ENCODE measurements at places on chromosomes 11 and 22. TPM values are rescaled to one million over a fixed set of nuclear protein-coding genes. Genes with fewer than 3 reads are reported as not detected.
A peak's percentile ranks its signal among the peaks of the same experiment; 100 is the strongest.

DNA sequence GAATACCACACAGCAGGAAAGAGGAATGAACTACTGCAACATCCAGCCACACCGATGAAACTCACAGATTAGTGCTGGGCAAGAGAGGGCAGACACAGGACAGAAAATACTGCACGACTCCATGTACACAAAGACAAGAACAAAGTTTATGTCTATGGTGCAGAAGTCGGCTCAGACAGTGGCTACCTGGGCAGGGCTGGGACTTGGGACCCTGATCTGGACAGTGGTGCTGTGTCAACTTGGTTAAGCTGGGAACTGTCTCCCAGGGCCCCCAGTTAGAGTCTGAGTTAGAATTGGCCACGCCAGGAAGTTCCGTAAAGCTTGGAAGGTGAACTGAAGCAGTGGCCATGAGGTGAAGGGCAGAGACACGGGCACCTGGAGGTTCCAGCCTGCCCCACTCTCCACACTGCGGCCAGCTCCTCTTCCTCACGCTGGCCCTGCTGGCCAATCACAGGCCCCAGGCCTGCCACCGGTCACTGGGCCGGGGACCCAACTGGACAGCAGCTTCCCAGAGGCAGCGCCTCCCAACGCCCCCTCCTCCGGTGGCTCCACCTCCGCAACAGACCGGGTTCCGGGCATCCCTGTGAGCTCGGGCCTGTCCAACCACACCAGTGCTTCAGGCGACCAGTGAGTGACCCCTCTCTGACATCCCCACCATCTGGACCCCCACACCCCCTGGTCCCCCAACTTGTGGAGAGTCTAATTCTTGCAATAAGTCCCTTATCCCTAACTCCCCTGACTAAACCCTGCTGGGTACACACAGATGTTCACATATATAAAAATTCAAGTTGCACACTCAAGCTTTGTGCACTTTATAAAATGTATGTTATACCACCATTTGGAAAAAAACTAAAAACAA lies 93.7 kb downstream of the MICAL3 start:
- no peak for DNase-seq

SYCE3 gene
- total RNA-seq = not detected

IL17REL gene
- not detected for total RNA-seq

MUC5AC gene
- not detected for total RNA-seq

DNA sequence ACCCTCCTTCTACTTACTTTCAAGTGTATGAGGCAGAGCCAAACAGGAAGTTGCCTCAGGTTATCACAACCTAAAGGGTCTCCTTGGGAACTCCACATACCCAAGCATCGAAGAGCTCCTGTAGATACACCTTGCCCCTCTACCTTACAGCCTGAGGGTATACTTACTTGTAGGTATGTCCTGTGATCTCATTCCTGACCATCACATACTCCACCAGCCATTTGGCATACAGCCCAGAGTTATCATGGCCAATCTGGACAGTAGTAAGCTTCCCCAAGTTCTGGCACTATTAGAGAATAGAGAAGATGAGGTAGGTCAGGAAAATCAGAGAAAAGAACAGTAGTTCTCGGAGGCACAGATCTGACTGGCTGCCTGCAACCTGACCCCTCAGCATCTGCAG lies 53.4 kb upstream of the SCUBE2 start:
- DNase-seq = no peak

- DNase-seq = no peak
These were observed 592.9 kb downstream of the TBC1D22A start for GRCh38 chr22:47355388-47355725.

DNA sequence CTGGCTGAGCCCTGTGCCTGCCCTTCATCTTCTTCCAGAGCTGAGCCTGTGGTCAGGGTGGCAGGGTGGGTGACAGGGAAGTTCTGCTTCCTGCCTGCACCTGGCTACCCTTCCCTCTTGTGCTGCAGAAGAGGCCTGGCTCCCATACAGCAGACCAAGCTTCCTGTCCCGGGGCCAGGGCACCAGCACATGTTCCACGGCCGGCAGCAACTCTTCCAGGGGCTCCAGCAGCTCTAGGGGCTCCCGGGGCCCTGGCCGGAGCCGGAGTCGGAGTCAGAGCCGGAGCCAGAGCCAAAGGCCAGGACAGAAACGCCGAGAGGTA lies 15.0 kb downstream of the ROBO3 start:
- DNase-seq = no peak

C11orf16 gene
- not detected for total RNA-seq

DNA sequence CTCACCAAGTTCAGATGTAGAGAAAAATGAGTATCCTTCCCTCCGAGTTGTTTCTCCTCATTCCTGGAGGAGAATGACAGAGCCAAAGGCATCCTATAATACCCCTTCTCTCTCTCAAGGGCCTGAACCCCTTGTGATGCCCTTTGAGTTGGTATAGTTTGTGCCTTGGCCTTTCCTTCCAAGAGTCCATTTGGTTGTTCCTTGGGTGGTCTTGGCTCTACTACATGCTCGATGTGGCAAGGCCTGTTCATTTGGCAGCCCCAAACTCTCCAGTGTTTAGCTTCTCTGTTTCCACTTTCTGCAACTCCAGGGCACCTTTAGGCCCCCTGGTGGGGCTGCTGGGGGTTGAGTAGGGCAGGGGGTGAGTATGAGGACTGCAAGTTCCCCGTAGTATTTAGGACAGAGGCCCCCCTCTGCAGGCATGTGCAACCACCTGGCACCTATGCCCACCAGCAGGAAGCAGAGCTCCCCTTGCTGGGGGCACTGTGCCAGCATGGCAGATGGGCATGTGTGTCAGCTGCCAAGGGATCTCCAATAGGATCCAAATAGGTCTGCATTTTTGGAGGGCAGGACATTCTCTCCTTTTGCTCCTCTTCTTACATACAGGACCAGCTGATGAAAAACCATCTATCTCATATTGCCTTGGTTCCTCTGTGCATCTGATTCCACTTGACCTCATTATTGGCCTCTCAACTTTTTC lies 217.2 kb upstream of the CADM1 start:
- DNase-seq = no peak

- peak; percentile 44 for DNase-seq
These were observed 11.2 kb upstream of the TMEM184B start for GRCh38 chr22:38284042-38284402.

ENTHD1 gene
- not detected for total RNA-seq

CCDC116 gene
- total RNA-seq = not detected

DNA sequence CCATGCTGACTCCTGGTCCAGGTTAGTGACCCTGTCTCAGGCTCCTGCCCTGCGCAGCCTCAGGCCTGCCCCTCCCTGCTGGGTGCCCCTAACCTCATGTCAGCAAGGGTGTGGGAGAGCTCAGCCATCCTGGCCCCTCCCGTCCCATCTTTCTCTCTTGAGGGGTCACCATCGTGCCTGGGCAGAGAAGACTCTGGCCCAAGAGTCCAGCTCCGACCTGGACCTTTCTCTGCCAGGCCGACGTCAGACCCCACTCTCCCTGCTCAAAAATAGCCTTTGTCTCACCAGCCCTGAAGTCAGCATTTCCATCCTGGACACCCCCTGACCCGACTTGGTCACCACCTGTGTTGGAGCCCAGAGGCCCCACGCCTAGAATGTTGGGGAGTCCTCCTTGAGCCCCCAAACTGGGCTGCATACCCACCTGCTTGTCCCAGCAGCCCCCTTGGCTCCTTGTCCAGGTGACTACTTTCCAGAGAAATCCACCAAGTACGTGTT lies 4.9 kb downstream of the SCGB1C1 start:
- DNase-seq = no peak

DNA sequence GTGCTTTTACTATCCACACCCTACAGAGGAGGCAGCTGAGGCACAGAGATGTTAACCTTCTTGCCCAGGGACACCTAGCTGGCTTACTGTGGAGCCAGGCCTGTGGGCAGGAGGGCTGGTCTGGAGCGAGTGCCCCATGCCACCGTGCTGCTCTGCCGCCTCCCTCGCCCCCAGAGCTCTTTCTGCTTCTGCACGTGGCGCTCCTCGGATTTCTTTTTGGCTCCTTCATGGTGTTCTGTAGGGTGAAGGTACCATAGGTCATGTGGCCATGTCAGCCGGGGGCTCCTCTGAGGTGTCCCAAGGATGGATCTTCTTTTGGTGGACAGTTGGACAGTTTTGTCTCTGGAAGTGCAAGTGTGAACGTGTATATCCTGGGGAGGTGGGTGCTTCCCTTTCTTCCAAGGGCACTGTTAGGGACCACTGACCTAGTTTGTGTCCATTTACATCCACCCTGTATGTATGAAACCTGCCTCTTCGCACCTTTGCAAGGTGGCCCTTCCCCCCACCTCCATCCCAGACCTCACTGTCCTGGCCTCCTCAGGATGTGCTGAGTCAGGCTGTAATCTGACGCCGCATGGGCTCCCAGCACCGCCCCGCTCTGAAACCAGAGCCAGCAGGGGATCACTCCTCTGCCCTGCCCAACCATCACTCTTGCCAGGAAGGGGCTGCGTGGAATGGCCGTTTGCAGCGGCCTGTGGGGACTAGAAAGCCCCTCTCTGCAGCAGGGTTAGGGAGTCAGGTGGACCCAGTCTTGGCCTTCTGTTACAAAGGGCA lies 31.7 kb downstream of the POLR3H start:
- no peak for DNase-seq

GRCh38 chr11:45761659-45762058 lies 43.3 kb upstream of the SLC35C1 start:
- no peak for DNase-seq

USP47 gene
- 83.4 TPM for total RNA-seq

- no peak for DNase-seq
These were observed 22.5 kb downstream of the CAVIN3 start for GRCh38 chr11:6297831-6298230.

- DNase-seq = no peak
These were observed 9.4 kb downstream of the OR5B21 start for GRCh38 chr11:58498464-58498863.

DNA sequence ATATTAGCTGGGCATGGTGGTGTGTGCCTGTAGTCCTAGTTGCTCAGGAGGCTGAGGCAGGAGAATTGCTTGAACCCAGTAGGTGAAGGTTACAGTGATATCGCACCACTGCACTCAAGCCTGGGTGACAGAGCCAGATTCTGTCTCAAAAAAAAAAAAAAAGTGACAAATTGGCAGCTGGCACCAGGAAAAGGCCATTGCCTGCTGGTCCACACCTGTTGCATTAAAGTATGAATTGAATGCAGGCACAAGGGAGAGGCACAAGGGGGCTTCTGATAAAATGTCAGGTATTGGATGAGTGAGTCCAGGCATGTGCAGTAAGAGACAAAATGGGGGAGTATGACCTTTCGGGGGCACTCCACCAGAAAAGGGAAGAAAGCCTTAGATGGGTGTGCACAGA lies 28.2 kb downstream of the ZNF70 start:
- no peak for DNase-seq

ZBTB16 gene
- total RNA-seq = 25.5 TPM

DNA sequence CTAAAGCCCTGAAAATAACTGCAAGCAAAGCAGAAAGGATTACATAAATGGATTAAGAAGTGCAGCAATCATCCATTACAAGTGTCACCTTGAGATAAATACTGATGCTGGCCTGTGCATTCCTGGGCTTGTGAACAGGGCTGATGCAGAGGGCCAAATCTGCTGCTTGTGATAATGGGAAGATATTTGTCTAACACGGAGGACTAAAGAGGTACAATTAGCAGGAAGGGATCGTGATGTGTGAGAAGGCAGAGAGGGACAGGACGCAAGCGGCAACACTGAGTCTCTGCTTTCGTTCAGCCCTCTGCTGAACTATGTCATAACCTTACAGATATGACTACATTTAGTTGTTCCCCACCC lies 107.7 kb upstream of the DDI1 start:
- no peak for DNase-seq

- DNase-seq = no peak
These were observed 88.9 kb downstream of the ELP4 start for GRCh38 chr11:31598454-31598853.

GRCh38 chr11:97890466-97890865 lies 1130.3 kb upstream of the CNTN5 start:
- no peak for DNase-seq

GRCh38 chr22:43431808-43432554 lies 20.2 kb downstream of the MPPED1 start:
- no peak for DNase-seq

GRCh38 chr11:66015936-66016792 lies 4.4 kb downstream of the CST6 start:
- no peak for DNase-seq

GRCh38 chr22:36732609-36733008 lies 29.1 kb upstream of the CACNG2 start:
- DNase-seq = no peak

ZNF143 gene
- total RNA-seq = 144 TPM

DNA sequence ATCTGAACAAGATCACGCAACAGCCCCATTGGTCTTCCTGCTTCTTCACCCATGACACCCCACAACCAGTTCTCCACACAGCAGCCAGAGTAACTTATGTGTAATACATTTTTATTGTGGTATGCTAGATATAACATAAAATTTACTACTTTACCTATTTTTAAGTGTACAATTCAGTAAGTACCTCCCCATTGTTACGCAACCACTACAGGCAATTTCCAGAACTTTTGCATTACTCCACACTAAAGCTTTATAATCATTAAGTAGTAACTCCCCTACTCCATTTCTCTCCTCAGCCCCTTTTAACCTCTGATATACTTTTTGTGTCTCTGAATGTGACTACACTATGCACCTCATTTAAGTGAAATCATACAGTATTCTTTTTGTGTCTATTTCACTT lies 575.4 kb upstream of the CADM1 start:
- no peak for DNase-seq

DNA sequence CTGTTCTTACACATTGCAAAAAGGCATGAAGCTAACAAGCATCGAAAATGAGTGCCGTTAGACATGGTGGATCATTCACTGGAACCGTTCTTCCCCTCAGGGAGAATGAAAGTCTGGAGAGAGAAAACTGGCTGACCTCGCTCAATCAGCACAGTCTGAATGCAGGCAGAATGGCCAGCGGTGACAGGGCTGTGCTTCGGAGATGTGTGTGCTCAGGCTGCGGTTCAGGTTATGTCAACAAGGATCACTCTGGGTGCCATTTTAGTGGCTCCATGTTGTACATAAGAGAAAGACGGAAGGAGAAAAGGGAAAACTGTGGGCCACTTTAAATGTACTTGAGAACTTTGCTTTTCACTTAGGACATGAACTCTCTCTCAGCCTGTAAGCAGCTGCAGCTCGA lies 749.8 kb upstream of the ARHGAP42 start:
- no peak for DNase-seq

DNA sequence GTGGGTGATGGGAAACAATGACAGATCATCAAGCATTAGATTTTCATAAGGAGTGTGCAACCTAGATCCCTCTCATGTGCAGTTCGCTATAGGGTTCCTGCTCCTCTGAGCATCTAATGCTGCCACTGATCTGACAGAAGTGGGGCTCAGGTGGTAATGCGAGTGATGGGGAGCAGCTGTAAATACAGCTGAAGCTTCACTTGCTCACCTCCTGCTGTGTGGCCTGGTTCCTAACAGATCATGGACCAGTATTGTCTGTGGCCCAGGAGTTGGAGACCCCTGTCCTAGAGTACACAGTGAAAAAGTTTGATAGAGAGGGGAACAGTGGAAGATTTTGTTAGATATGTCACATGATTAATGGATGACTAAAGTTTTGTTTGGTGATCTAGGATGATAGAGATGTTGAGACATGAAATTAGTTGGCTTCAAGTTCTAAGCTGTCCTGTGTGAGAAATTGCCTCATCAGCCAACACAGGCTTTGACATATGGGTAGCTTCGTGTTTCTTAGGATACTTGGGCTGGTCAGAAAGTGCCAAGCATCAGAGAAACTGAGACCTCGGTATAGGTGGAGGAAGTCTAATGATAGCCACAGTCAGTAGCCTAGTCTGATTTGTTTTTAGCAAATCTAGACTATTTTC lies 47.4 kb downstream of the ARHGEF12 start:
- DNase-seq = no peak

Measured in uterus (tissue), 4 donors.